ENCODE measurements at places on chromosomes 13 and 19. TPM values are rescaled to one million over a fixed set of nuclear protein-coding genes. Genes with fewer than 3 reads are reported as not detected.

GRCh38 chr13:41579168-41579567 lies 121.8 kb downstream of the RGCC start:
- DNase-seq: no peak
- no peaks in the 10 kb centered on the region for H3K27me3 ChIP-seq
- H3K36me3 ChIP-seq: no peaks in the 10 kb centered on the region
- no peak overlapping the region for H3K4me3 ChIP-seq

GRCh38 chr19:16419669-16420335 lies 52.0 kb downstream of the EPS15L1 start:
- H3K27me3 ChIP-seq: no peaks in the 10 kb centered on the region
- H3K4me1 ChIP-seq: no peaks in the 10 kb centered on the region
- H3K36me3 ChIP-seq: peaks cover 49% of the 10 kb centered on the region
- H3K27ac ChIP-seq: no peak overlapping the region

GRCh38 chr19:11169896-11170678 lies 14.5 kb upstream of the SPC24 start:
- peaks cover 85% of the 10 kb centered on the region for H3K4me1 ChIP-seq
- H3K27ac ChIP-seq: peak overlapping the region; percentile 93
- H3K27me3 ChIP-seq: no peaks in the 10 kb centered on the region
- peaks cover 58% of the 10 kb centered on the region for H3K36me3 ChIP-seq
- H3K4me3 ChIP-seq: no peak overlapping the region

- DNase-seq: no peak
- no peak overlapping the region for H3K27ac ChIP-seq
- no peaks in the 10 kb centered on the region for H3K4me1 ChIP-seq
- H3K36me3 ChIP-seq: no peaks in the 10 kb centered on the region
These were observed 717.4 kb upstream of the SPRY2 start for GRCh38 chr13:81058211-81058915.

Gene OLFM2
- 5.8 TPM for total RNA-seq

Gene UGGT2
- 116 TPM for total RNA-seq

DNA sequence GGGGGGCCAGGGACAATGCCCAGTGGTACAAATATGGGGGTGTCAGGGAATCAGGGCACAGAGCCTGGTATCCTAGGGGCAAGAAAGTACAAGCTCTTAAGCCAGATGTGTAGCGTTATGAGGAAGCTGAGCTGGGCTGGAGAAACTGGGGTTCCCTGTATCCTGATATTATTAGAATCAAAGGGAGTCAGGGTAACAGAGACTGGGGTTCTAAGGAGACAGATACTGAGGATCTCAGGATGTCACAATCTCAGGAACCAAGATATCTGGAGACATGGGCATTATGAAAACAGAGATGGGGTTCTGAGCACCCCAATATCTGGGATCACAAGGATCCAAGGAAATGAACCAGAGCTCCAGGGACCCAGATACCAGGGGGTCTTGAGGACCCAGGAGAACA lies 784 bp downstream of the BCL3 start:
- peaks cover 44% of the 10 kb centered on the region for H3K4me1 ChIP-seq
- H3K4me3 ChIP-seq: peak overlapping the region; percentile 91
- H3K36me3 ChIP-seq: peaks cover 3% of the 10 kb centered on the region
- H3K27me3 ChIP-seq: no peaks in the 10 kb centered on the region

Gene TMTC4
- 8.2 TPM for total RNA-seq

Gene SSC5D
- 58.3 TPM for total RNA-seq

Gene HRC
- total RNA-seq: 6.5 TPM

DNA sequence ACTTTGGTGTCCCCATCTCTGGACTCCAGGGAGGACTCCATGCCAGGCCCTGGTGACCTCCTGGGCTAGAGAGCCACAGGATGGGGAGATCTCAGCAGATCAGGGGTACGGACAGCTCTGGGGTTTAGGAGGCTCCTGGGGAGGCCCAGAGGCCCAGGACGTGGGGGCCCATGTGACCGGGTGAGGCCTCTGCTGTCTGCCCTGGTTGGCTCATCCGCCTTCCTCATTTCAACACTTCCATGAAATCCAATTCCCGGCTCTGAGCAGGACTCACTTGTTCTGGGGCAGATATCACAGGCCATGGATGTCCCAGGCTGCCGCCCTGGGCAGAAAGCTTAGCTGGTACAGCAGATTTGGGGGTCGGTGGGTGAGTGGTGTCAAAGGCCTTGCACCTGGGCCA lies 1.1 kb upstream of the PRAM1 start:
- no peak for DNase-seq
- peaks cover 15% of the 10 kb centered on the region for H3K4me1 ChIP-seq
- no peaks in the 10 kb centered on the region for H3K36me3 ChIP-seq

DNA sequence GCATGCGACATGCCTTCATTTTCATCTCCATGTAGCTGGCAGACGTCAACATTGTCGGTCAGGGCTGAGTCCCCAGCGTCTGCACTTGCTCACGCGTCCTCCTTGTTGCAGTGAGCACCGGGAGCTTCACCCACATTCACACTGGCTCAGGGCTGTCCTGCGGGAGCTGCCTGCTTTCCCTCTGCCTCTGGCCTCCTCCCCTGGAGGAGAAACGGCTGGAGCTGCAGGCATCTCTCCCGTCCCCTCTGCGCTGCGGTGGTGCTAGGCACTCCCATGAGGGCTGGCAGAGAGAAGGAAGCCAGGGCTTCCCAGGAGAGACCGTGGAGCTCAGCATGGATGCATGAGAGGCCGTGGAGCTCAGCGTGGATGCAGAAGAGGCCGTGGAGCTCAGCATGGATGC lies 18.4 kb upstream of the TMEM255B start:
- no peaks in the 10 kb centered on the region for H3K36me3 ChIP-seq
- no peak for DNase-seq
- no peak overlapping the region for H3K27ac ChIP-seq
- H3K4me3 ChIP-seq: no peak overlapping the region
- no peaks in the 10 kb centered on the region for H3K4me1 ChIP-seq

DNA sequence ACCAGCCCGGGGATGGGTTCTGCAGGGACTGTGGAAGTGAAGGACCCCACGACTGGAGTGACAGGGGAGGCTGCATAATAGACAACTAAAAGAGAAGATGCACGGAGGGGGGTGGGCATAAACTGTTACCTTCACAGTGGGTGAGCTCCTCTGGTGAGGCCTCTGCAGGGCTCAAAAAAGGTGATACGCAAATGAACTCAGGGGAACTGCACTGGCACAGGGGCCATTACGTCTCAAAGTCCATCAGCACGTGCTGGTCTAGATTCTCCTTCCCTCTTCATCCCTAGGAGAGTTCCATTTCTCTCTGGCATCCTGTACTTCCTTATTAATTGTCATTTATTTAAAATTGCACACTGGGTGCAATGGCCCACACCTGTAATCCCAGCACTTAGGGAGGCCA lies 8.1 kb upstream of the FFAR2 start:
- no peaks in the 10 kb centered on the region for H3K27me3 ChIP-seq
- no peak for DNase-seq
- H3K27ac ChIP-seq: no peak overlapping the region
- H3K4me1 ChIP-seq: peaks cover 8% of the 10 kb centered on the region
- H3K4me3 ChIP-seq: no peak overlapping the region

DNA sequence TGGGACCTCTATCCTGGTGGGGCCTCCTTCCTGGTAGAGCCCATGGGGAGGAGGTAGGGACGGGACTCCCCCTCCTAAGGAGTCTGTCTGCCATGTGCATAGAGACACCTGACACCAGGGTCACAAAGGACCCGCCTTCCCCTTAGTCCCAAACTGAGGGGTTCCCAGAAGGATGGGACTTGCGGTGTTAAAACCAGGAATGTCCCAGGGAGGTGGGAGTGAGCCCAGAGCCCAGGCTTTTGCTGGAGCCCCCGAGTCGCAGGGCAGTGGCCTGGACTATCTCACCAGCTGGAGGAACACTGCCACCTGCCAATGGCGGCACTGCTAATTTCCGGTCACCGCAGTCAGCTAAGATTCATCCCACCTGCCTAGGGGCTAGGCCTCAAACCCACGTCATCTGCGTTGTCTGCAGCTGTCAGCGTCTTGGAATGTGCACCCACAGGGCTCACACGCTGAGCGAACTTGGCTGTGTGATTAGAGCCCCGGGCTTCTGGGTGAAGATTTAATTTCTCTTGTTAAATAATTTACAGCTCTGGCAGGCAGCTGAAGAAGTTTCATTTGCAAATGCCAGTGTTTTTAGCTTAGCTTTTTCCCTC lies 31.9 kb upstream of the ATP11A start:
- H3K4me3 ChIP-seq: no peak overlapping the region
- no peaks in the 10 kb centered on the region for H3K36me3 ChIP-seq
- no peaks in the 10 kb centered on the region for H3K4me1 ChIP-seq
- H3K27ac ChIP-seq: no peak overlapping the region
- DNase-seq: no peak

- no peak for DNase-seq
- H3K4me3 ChIP-seq: no peak overlapping the region
- H3K27ac ChIP-seq: no peak overlapping the region
- H3K4me1 ChIP-seq: no peaks in the 10 kb centered on the region
- no peaks in the 10 kb centered on the region for H3K27me3 ChIP-seq
- H3K36me3 ChIP-seq: no peaks in the 10 kb centered on the region
These were observed 227.1 kb downstream of the GGACT start for GRCh38 chr13:100361504-100361903.

GRCh38 chr13:46753917-46754316 lies 43.0 kb downstream of the ESD start:
- no peaks in the 10 kb centered on the region for H3K36me3 ChIP-seq
- no peaks in the 10 kb centered on the region for H3K27me3 ChIP-seq
- H3K4me3 ChIP-seq: no peak overlapping the region
- H3K4me1 ChIP-seq: peaks cover 46% of the 10 kb centered on the region
- DNase-seq: no peak
- H3K27ac ChIP-seq: no peak overlapping the region

GRCh38 chr13:31947506-31947905 lies 84.1 kb upstream of the FRY start:
- no peak overlapping the region for H3K4me3 ChIP-seq
- H3K27ac ChIP-seq: no peak overlapping the region
- H3K27me3 ChIP-seq: no peaks in the 10 kb centered on the region
- peaks cover 6% of the 10 kb centered on the region for H3K36me3 ChIP-seq
- DNase-seq: no peak
- peaks cover 11% of the 10 kb centered on the region for H3K4me1 ChIP-seq

DNA sequence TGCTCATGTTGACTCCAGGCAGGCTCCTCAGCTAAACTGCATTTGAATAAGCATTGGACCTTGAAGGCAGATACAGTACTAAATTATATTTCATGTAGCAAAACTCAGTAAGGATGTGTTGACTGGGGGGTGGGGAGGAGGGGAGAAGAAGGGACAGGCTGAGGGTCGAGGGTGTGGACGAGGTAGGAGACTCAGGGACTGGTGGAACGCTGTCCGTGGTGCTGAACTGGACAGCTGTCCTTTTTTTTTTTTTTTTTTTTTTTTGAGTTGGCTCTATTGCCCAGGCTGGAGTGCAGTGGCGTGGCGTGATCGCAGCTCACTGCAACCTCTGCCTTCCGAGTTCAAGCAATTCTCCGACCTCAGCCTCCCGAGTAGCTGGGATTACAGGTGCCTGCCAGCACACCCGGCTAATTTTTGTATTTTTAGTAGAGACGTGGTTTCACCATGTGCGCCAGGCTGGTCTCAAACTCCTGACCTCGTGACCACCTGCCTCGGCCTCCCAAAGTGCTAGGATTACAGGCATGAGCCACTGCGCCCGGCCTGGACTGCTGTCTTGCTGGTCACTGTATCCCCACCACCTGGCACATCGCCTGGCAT lies 33.2 kb upstream of the CASP14 start:
- DNase-seq: no peak
- no peaks in the 10 kb centered on the region for H3K4me1 ChIP-seq
- H3K4me3 ChIP-seq: no peak overlapping the region

GRCh38 chr13:95060014-95060519 lies 241.2 kb downstream of the ABCC4 start:
- H3K27me3 ChIP-seq: no peaks in the 10 kb centered on the region
- H3K36me3 ChIP-seq: no peaks in the 10 kb centered on the region
- no peak for DNase-seq
- no peak overlapping the region for H3K4me3 ChIP-seq
- H3K4me1 ChIP-seq: no peaks in the 10 kb centered on the region
- no peak overlapping the region for H3K27ac ChIP-seq

DNA sequence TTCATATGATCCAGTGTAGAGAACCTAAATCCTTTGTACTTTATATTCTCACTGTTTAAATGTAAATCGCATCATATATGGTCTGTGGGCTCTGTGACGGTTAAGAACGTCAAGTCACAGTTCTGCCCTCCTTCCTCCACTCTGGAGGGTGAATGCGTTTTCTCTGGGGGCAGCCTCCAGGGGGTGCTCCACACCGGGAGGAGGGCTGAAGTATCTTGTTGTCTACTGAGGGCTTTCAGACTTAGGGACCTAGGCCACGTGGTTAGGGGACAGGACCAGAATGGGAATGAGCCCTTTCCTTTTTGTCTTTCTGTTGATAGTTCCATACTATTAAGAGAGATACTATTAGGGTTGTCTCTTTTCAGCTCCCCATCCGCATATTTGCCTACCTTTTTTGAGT lies 504.9 kb downstream of the FGF9 start:
- no peak overlapping the region for H3K4me3 ChIP-seq
- DNase-seq: no peak
- H3K27ac ChIP-seq: no peak overlapping the region
- no peaks in the 10 kb centered on the region for H3K36me3 ChIP-seq
- H3K27me3 ChIP-seq: no peaks in the 10 kb centered on the region
- no peaks in the 10 kb centered on the region for H3K4me1 ChIP-seq

DNA sequence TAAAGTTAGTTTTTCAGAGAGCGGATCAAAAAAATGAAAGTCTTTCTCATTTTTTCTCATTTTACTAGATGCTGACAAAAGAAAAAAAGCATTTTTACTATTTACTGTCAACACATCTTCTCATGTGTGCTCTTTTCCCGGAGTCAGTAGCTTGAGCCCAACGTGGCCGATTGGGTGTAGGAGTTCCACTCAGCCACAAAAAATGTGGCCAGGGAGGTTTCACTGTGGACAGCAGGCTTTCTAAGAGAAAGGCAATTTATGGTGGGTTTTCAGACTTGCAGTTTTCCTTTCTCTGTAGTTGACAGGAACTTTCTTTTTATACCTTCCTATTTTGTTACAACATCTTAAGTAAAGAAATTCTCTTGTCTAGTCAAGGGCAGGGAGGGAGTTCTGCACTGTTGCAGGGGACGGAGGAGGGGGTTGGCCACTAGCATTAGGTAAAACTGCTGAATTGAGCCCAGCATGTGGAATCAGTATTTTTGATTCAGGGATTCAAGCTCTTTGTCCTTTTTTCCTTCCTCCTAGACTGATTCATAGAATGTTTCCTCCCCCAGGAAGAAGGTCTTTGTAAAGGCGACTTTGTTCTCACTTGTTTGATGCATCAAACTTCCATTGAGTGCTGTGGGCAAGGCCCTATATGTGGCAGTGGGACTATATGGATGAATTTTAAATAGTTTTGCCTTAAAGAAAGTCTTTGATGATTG lies 123.1 kb downstream of the B3GLCT start:
- DNase-seq: no peak
- no peak overlapping the region for H3K27ac ChIP-seq
- H3K27me3 ChIP-seq: no peaks in the 10 kb centered on the region
- no peak overlapping the region for H3K4me3 ChIP-seq
- no peaks in the 10 kb centered on the region for H3K4me1 ChIP-seq
